ENCODE measurements at places on chromosomes 16 and 17.

DNA sequence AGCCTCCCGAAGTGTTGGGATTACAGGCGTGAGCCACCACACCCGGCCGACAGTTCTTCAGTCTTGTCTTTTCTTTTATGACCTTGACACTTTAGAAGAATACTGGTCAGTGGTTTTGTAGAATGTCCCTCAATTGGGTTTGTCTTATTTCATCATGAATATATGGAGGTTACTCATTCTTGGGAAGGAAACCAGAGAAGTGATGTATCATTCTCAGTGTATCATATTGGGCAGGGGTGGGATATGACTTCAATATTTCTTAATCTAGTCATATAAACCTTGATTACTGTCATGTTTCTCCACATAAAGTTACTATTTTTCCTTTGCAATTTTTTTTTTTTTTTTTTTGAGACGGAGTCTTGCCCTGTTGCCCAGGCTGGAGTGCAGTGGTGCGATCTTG, 36.9 kb downstream of the SNTB2 start:
- H3K4me3 ChIP-seq: no peak overlapping the region
- H3K27ac ChIP-seq: no peak overlapping the region
- no peak for DNase-seq

- peak overlapping the region; percentile 19 for H3K4me3 ChIP-seq
- peaks cover 93% of the 10 kb centered on the region for H3K27me3 ChIP-seq
- no peak for DNase-seq
- peaks cover 7% of the 10 kb centered on the region for H3K4me1 ChIP-seq
Observed at GRCh38 chr16:86576591-86577313, 1.6 kb upstream of the FOXL1 start.

- DNase-seq: no peak
- no peaks in the 10 kb centered on the region for H3K36me3 ChIP-seq
- no peak overlapping the region for H3K27ac ChIP-seq
Observed at GRCh38 chr16:56343661-56344517, 81.5 kb downstream of the AMFR start.

GRCh38 chr16:81511371-81511770, 66.8 kb downstream of the CMIP start:
- no peak for DNase-seq
- no peak overlapping the region for H3K4me3 ChIP-seq
- peaks cover 14% of the 10 kb centered on the region for H3K4me1 ChIP-seq
- peaks cover 5% of the 10 kb centered on the region for H3K36me3 ChIP-seq

DNA sequence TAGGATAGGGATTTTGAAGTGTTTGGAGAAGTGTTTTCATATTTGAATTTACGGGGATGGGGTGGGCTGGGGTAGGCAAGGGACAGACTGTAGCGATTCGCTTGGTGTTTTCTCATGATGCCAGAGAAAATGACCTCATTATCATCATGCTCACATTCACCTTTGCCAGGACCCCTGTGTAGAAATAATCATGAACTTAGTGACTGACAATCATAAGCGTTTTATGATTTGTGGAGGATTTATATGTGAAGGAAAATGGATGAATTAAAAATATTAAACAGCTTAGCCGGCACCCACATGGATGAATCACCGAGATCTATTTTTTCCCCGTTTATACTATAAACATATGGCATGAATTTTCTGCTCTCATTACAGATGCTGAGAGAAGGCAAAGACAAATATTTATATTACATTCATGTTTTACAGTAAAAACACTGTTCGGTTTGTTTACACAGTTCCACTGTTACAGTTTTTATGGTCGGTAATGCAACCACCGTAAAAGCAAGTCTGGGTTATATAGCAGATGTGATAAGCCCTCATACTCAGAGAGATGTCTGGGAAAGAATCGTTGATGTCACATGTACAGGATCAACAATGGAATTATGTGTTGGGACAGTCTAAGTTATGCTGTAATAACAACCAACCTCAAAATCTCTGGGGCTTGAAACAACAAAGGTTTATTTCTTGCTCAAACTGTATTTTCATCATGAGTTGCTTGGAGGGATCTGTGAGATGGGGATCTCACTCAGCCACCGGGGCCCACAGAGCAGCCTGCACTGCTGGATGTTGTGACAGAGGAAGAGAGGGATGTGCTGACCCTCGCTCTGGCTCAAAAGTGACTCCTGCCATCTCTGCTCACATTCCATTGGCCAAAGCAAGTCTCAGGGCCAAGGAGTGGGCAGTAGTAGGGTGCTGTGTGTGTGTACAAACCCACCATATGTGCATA, 85.1 kb downstream of the WWOX start:
- H3K36me3 ChIP-seq: no peaks in the 10 kb centered on the region
- no peak overlapping the region for H3K4me3 ChIP-seq
- DNase-seq: no peak

DNA sequence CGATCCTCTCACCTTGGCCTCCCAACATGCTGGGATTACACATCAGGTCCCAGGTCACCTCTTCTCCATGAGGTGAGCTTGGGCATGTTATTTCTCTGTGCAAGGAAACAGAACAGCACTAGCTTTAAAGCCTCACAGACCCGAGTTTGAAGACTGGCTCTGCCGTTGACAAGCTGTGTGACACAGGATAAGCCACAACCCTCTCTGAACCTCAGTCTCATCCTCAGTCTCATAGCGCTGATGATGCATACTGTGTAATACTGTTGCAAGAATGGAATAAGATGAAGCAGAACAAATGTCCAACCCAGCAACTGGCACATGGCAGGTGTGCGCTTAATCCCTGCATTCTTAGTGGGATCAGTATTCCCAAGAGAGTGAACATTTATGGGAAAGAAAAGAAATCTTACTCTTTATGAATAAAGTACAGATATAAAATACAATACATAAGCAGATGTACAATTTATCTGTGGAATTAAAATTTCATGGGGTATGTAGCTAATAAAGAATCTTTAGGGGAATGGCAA, 43.5 kb downstream of the ABAT start:
- peaks cover under 1% of the 10 kb centered on the region for H3K27me3 ChIP-seq
- no peak overlapping the region for H3K4me3 ChIP-seq
- no peak for DNase-seq
- no peaks in the 10 kb centered on the region for H3K4me1 ChIP-seq
- no peak overlapping the region for H3K27ac ChIP-seq
- H3K36me3 ChIP-seq: no peaks in the 10 kb centered on the region

GRCh38 chr17:77935121-77935571, 23.4 kb upstream of the TNRC6C start:
- H3K4me3 ChIP-seq: no peak overlapping the region
- peak overlapping the region; percentile 88 for H3K27ac ChIP-seq
- H3K4me1 ChIP-seq: peaks cover 33% of the 10 kb centered on the region
- no peaks in the 10 kb centered on the region for H3K36me3 ChIP-seq
- no peak for DNase-seq
- H3K27me3 ChIP-seq: no peaks in the 10 kb centered on the region

GRCh38 chr17:27945333-27945616, 52.1 kb upstream of the LYRM9 start:
- no peak overlapping the region for H3K27ac ChIP-seq
- no peaks in the 10 kb centered on the region for H3K36me3 ChIP-seq
- DNase-seq: no peak
- H3K27me3 ChIP-seq: no peaks in the 10 kb centered on the region
- no peak overlapping the region for H3K4me3 ChIP-seq

DNA sequence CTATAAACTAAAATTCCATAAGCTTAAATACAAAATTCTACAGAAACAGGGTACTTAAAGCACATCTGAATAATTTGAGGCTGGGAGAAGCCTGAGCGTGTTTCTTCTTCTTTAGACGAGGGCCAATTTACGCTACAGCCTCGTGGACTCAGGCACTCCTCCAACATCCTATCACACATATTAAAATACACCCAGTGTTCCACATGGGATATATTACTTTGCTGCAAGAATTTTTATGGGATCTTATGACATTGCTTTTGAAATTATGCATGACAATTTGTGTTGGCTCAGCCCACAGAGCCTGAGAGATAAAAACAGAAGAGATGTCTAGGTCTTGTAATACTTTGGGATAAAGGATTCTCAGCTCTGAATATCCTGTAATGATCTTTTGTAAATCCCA, 3.5 kb upstream of the TANGO6 start:
- H3K4me1 ChIP-seq: peaks cover 10% of the 10 kb centered on the region
- DNase-seq: no peak
- no peak overlapping the region for H3K4me3 ChIP-seq
- H3K36me3 ChIP-seq: no peaks in the 10 kb centered on the region

- no peaks in the 10 kb centered on the region for H3K4me1 ChIP-seq
- peak; percentile 43 for DNase-seq
- H3K27ac ChIP-seq: peak overlapping the region; percentile 56
- no peaks in the 10 kb centered on the region for H3K27me3 ChIP-seq
- no peaks in the 10 kb centered on the region for H3K36me3 ChIP-seq
Observed at GRCh38 chr17:13931111-13931526, 138.2 kb upstream of the COX10 start.

DNA sequence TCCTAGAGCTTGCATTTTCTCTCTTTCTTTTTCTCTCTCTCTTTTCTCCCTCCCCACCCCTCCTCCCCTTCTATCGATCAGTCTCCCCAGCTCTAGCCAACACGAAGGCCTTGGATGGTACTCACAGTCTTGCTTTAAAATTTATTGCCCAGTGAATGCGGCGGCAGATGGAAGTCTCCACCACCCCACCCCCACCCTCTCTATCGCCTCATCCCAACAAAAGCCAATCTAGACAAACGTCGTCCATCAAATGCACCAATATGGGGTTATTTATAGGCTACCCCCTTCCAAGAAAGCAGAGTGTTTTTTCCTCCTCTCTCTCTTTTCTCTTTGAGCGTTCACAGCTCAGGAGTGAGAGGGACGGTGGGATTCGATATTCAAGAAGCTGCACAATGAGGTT, 10.5 kb upstream of the NGFR start:
- H3K4me1 ChIP-seq: no peaks in the 10 kb centered on the region
- H3K27me3 ChIP-seq: peaks cover 92% of the 10 kb centered on the region
- H3K4me3 ChIP-seq: no peak overlapping the region
- DNase-seq: no peak
- no peaks in the 10 kb centered on the region for H3K36me3 ChIP-seq
- no peak overlapping the region for H3K27ac ChIP-seq

DNA sequence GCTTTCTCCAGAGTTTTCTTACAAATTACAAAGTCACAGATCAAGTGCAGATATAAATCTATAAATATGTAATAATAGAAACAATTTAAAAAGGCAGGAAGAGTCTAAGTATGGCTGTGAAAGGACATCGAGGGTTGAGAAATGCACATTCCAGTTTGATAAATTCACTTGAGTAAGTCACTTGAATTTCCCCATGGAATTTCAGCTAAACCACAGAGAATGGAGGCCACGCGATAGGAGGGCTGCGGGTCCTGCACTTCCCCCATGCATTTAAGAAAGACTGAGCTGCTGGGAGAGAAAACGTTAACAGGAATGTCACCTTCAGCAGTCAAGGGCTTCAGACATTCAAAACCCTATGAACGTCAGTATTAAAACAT, 6.1 kb upstream of the MXRA7 start:
- H3K36me3 ChIP-seq: peaks cover 62% of the 10 kb centered on the region
- DNase-seq: no peak
- no peak overlapping the region for H3K27ac ChIP-seq

DNA sequence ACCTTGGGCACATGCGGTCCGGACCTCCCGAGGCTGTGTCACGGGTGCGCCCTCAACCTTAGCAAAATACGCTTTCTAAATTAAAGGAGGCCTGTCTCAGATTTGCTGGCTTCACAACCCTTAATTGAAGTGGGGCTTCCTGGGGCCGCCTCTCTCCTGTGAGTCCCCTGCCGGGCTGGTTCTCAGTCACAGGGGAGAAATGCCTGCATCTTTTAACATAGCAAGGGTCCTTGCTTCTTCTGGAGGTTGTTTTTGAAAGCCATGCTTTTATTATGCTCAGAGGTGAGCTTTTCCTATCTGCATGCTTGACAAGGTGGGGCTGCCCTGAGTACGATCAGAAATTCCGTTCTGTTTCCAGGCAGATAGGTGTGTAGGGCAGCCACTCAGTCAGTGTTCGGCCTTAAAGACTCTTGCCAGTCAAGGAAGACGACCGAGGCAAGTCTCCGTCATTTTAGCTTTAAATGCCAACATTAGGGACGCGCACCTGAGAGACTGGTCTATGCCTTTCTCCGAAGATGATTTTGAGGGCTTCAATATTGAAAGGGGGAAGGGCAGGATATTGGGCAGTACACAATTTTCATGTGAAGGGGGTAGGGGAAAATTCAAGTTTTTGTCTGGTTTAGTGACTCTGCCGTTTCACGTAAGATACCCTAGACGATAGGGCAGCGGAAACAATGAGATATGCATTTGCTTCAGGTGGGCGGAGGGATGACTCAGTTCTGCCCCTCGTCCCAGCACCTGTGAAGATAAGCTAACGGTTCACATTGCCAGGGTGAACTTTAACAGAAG, 5.5 kb upstream of the SLC7A5 start:
- peak overlapping the region; percentile 50 for H3K27ac ChIP-seq
- H3K4me1 ChIP-seq: peaks cover 32% of the 10 kb centered on the region
- H3K36me3 ChIP-seq: no peaks in the 10 kb centered on the region
- no peak for DNase-seq

DNA sequence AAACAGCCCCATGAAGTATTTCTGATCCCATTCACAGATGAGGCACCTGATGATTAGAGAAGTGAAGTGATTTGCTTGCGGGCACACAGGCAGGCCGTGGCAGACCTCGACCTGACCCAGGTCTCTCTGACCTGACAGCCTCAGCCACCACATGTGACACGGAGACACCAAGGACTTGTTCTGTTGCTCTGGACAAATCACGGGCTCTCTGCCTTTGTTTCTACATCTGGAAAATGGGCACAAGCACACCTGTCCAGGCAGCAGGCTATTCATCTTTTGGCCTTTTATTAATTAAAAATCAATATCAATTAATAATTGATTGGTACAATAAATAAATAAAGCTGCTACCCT, 3.4 kb downstream of the MAP3K14 start:
- H3K4me1 ChIP-seq: peaks cover 56% of the 10 kb centered on the region
- H3K4me3 ChIP-seq: no peak overlapping the region
- DNase-seq: no peak
- H3K27me3 ChIP-seq: no peaks in the 10 kb centered on the region
- peak overlapping the region; percentile 89 for H3K27ac ChIP-seq

DNA sequence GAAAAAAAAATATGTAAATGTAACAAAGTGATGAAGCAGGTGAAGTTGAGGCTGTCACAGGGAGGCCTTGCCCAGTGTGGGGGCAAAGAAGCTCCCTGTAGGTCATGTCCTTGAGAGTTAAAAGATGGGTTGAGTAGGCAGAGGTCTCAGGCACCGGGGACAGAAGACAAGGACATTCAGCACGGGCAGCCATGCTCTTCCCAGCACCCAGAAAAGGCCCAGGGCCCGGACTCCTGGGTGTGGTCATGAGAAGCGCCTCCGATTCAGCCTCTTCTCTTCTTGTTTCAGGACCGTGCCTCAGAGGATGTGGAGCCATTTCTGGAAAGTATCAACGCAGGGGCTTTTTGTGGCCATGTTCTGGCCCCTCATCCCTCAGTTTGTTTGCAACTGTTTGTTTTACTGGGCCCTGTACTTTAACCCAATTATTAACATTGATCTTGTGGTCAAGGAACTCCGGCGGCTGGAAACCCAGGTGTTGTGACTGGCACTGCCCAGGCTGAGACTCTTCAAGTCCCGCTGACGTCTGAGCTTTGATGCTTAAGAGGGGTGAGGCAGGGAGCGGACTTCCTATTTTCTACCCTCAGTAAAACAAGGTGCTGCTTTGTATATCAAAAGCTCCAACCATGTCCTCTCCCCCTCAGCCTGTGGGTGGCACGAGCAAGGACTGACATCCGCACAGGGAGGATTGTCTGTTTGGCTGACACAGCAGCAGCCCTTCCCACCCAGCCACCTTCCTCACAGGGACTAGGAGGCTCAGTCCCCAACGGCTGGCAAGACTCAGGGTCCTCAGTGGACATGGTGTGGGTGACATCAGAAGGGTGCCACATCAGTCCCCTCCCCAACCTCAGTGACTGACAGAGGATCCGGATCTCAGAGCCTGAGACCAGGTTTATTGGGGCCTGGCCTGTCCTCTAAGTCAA, 26.5 kb downstream of the PLA2G10 start:
- H3K4me1 ChIP-seq: no peaks in the 10 kb centered on the region
- no peak overlapping the region for H3K27ac ChIP-seq
- DNase-seq: no peak
- peaks cover 37% of the 10 kb centered on the region for H3K36me3 ChIP-seq
- no peak overlapping the region for H3K4me3 ChIP-seq
- no peaks in the 10 kb centered on the region for H3K27me3 ChIP-seq

Data from thymus (tissue), 14 donors.